ENCODE measurements at places on chromosomes 12 and 14. TPM values are rescaled to one million over a fixed set of nuclear protein-coding genes. Genes with fewer than 3 reads are reported as not detected.

CLEC4D gene
- total RNA-seq: not detected

DNA sequence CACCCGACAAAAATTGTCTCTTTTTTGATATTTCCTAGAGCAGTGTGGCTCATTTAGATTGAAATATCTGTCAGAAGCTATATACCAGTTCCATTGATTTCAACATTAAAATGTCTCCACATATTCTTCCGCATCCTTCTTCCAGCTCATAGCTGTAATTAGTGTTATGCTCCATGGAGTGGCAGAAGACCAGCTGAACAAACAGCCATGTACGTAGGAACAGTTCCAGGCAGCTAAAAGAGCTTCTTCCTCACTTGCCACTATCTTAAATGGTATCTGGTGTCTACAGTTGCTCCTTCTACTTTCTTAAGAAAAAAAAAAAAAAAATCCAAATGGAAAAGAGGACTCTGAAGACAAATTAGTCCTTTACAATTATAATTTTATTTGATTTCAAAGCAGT, 848.0 kb downstream of the DIO2 start:
- H3K27me3 ChIP-seq: no peaks in the 10 kb centered on the region
- H3K27ac ChIP-seq: no peak overlapping the region
- H3K36me3 ChIP-seq: no peaks in the 10 kb centered on the region
- H3K4me1 ChIP-seq: no peaks in the 10 kb centered on the region

PRR13 gene
- total RNA-seq: 109 TPM

GRCh38 chr12:88398031-88398430, 182.2 kb downstream of the KITLG start:
- DNase-seq: no peak
- peaks cover 4% of the 10 kb centered on the region for H3K4me1 ChIP-seq
- H3K4me3 ChIP-seq: no peak overlapping the region
- H3K36me3 ChIP-seq: no peaks in the 10 kb centered on the region
- no peak overlapping the region for H3K27ac ChIP-seq

TROAP gene
- total RNA-seq: 63.8 TPM

DNA sequence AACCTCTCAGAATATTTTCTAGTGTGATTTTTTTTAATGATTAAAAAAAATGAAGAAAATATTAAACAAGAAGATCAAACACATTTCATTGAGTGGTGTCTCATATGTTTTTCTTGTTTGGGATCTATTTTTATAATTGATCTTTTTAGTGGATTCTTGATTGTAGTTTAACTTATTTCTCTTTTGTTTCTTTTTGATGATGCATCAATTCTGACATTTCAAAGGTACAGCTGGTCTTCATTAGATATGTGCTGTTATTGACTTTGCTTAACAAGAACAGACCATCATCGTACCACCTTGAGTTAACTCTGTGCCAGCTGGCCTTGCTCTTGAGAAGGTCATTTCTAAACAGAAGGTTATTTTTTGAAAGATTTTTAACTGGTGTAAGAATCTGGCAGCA, 45.8 kb upstream of the FGD4 start:
- DNase-seq: no peak
- H3K4me1 ChIP-seq: no peaks in the 10 kb centered on the region
- no peaks in the 10 kb centered on the region for H3K27me3 ChIP-seq

- H3K4me1 ChIP-seq: no peaks in the 10 kb centered on the region
- no peak overlapping the region for H3K27ac ChIP-seq
- peaks cover 28% of the 10 kb centered on the region for H3K27me3 ChIP-seq
Measured at GRCh38 chr14:103207388-103208072, 84.3 kb downstream of the TNFAIP2 start.

DNA sequence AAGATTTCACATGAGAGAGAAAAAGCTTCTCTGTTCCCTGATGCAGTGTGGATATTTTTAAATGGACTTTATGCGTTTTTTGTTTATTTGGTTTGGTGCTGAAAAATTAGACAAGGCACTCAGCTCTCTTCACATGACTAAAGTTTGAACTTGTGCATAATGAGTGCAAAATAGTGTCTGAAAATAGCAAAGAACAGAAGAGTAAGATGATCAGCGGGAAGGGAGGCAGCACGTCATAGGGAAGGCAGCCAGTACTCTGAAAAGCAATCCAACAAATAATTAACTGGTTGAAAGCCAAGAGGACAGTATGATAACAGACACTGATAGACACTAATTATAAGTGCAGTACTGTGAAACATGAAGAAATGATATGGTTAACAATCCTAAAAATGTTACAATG, 46.6 kb upstream of the CDKN3 start:
- no peak for DNase-seq
- H3K27ac ChIP-seq: no peak overlapping the region
- H3K4me3 ChIP-seq: no peak overlapping the region
- H3K27me3 ChIP-seq: no peaks in the 10 kb centered on the region
- H3K4me1 ChIP-seq: no peaks in the 10 kb centered on the region

EML5 gene
- total RNA-seq: 15.3 TPM

- no peak overlapping the region for H3K27ac ChIP-seq
- H3K4me3 ChIP-seq: no peak overlapping the region
- peaks cover 28% of the 10 kb centered on the region for H3K27me3 ChIP-seq
- H3K36me3 ChIP-seq: no peaks in the 10 kb centered on the region
Measured at GRCh38 chr12:65715961-65716360, 108.3 kb upstream of the HMGA2 start.

- DNase-seq: no peak
- peaks cover 7% of the 10 kb centered on the region for H3K4me1 ChIP-seq
- no peaks in the 10 kb centered on the region for H3K36me3 ChIP-seq
- no peak overlapping the region for H3K4me3 ChIP-seq
- H3K27ac ChIP-seq: no peak overlapping the region
Measured at GRCh38 chr12:25651931-25652330, 98.8 kb upstream of the LMNTD1 start.

BHLHE41 gene
- total RNA-seq: not detected

GRCh38 chr14:23670481-23670880, 34.3 kb downstream of the DHRS2 start:
- no peak for DNase-seq
- H3K27me3 ChIP-seq: peaks cover 15% of the 10 kb centered on the region
- H3K4me3 ChIP-seq: no peak overlapping the region
- H3K27ac ChIP-seq: no peak overlapping the region

DNA sequence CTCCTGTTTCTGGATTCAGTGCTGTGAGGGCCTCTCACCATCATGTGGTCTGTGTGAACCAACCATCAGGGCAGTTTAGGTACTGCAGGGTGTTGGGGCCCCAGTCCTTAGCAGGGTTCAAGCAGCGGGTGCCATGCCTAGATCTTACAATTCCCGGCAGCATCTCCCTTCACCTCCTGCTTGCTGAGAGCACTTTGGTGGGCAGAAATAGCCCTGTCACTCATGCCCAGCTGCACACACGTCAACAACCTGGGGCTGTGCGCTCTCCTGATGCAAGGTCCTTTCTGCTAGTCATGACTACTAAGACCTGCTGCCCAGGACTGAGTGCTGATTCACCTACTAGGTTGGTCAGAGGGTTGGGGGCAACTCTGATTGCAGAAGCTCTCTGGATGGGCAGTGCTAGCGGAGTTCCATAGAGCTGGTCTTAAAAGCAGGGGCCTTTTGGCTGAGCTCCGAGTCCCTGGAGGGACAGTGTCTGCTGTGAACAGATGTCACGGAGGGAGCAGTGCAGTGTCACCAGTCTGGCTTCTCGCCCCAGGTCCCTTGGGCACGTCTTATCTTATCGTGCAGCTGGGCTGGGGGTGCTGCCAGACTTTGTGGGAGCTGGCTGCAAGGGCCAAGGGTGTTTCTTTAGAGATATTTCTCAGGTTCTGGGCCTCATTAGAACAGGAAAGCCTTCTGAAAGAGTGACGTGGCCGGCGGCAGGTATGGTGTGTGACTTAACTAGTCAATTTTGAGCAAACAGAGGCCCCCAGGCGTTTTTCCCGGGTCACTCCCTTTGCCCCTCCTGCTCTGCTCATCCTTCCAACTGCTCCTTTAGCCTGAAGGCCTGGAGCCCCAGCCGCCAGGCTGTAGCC, 71.8 kb downstream of the NINJ2 start:
- peaks cover 4% of the 10 kb centered on the region for H3K27me3 ChIP-seq
- no peaks in the 10 kb centered on the region for H3K36me3 ChIP-seq
- H3K4me3 ChIP-seq: no peak overlapping the region
- peaks cover 5% of the 10 kb centered on the region for H3K4me1 ChIP-seq
- no peak overlapping the region for H3K27ac ChIP-seq
- no peak for DNase-seq

TMEM179 gene
- not detected for total RNA-seq

GRCh38 chr12:46775796-46776195, 50.0 kb downstream of the SLC38A4 start:
- no peak overlapping the region for H3K27ac ChIP-seq
- no peak overlapping the region for H3K4me3 ChIP-seq
- no peak for DNase-seq
- no peaks in the 10 kb centered on the region for H3K4me1 ChIP-seq
- H3K27me3 ChIP-seq: peaks cover 17% of the 10 kb centered on the region

DNA sequence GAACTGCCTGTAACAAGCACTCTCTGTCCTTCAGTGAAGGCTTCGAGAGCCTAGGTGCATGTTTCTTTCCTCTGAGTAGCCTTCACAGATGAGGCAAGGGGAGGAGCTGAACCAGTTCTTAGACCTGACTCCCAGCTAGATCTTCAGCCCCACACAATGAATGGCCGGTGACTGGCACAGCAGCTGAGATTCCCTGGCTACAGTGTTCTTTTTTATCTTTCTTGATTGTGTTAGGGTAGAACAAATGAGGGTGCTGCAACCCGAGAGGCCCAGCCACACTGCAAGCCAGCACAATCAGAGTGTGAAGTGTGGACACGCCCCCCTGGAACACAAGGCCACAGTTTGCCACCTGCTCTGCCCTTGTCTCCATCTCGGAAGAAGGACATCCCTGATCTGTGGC, 19.1 kb upstream of the COL2A1 start:
- no peaks in the 10 kb centered on the region for H3K4me1 ChIP-seq
- no peak overlapping the region for H3K27ac ChIP-seq
- no peaks in the 10 kb centered on the region for H3K36me3 ChIP-seq
- peaks cover 29% of the 10 kb centered on the region for H3K27me3 ChIP-seq
